ENCODE measurements at places on chromosomes 1 and 21.

DNA sequence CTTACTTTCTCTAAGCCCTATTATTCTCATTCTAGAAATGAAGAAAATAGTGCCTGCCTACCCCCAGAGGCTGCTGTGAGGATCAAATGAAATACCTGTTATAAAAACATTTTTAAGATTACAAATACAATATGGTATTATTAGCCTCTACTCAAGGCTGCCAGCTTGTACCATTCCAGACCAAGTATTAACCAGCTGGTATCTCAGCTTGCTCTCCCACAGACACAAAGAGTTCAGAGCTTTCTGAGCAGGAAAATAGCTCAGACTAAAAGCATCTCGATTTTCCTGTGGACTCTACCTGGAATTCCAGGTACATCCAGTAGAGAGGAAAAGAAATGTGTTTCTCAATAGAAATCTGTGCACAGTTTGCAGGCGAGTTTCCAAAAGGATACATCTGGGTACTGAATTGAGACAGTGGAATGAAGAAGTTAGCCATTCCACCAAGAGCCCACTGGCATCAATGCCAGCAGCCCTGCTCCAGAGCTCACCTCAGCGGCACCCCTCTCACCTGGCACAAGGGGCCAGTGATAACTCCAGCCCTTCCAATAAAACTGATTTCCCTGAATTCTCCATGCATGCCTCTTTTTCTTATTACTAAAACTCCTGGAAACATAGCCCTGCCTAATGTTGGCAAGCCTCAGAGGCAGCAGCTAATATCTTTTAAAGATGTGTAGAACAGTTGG lies 31.0 kb downstream of the TGFBR3 start:
- no peak for DNase-seq

GRCh38 chr1:86429835-86430234 lies 5.9 kb downstream of the CLCA2 start:
- DNase-seq, result peak; percentile 70

DNA sequence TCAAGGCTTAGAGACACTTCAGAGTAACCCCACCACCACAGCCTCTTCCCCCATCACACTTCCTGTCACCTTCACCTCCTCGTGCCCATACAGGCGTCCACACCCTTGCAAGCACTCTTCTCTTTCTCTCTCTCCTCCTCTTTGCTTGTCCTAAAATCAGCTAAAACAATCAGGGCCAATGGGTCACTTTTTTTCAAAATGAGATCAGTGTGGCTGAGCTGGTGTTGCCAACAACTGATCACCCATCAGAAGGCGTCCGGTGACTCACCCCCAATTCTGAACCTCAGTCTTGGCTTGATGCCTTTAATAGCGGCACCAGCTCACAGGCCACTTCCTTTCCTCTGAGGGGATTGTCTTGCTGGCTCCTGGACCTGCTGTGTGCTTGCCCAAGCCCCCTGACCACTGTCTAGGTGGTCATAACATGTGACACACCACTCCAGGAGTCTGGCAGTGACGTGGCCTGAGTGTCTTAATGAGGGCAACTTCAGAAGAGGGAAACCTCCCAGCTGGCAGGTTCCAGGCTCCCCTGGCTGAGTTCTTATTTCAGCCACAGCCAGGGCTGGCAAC lies 1.6 kb downstream of the DRAXIN start:
- no peak for DNase-seq

DNA sequence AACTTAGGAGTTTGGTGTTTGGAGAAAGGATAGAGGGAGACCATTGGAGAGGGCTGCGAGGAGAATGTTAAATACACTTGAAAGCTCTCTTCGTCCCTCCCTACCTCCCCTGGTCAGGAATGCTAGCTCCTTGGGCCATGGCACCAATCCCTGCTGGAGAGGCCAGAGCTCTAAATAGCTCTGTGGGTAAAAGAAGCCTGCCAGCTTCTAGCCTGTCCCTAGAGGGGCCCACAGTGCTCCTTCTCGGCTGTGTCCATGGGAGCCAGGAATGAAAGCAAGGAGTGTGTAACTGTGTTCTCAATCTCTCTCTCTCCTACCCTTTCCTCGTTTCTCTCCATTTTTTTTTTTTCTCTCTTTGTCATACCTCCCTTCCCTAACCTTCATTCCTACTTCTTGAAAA lies at the start of gene CCDC190:
CCDC190 (minus strand) TSS at position 75 of the 400 bp plus-strand sequence. CDS start 1,529 bp downstream, outside the sequence.
- DNase-seq, result no peak

GRCh38 chr1:203828002-203828401 lies 32.6 kb downstream of the ZBED6 start:
- DNase-seq, result no peak

- no peak for DNase-seq
Measured at GRCh38 chr1:230940848-230941247, 37.8 kb downstream of the TTC13 start.

- no peak for DNase-seq
Measured at GRCh38 chr1:44045064-44045463, 13.8 kb upstream of the SLC6A9 start.

GRCh38 chr1:1286313-1287261 lies 6.4 kb downstream of the SCNN1D start:
- no peak for DNase-seq

DNA sequence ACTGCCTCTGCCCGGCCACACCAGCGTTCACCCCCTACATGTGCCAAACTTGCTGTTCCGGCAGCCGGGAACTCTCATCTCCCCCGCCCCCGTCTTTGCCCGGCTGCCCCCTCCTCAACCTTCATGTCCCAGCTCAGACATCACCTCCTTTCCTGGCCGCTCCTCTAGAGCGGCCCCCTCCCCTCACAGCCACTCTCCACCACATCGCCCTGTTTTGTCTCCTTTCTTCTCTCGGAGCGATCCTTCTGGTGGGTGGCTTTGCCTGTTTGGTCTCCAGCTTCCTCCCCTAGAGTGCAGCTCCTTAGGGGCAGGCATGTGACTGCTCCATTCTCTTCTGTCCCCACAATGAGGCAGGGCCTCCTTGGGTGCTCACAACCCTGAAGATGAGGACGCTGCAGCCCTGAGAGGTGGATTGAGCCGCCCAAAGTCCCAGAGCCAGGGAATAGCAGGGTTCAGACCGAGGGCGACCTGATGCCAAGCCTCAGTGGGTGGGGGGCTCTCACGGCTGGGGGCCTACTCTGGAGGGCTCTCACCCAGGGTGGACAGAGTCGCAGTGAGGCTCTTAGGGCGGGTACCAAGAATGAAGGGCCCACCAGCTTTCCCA lies 44.9 kb upstream of the ECE1 start:
- DNase-seq, result no peak

- no peak for DNase-seq
Measured at GRCh38 chr1:67348586-67349252, 41.0 kb downstream of the IL12RB2 start.

- no peak for DNase-seq
Measured at GRCh38 chr1:42002220-42002619, 83.5 kb upstream of the HIVEP3 start.

DNA sequence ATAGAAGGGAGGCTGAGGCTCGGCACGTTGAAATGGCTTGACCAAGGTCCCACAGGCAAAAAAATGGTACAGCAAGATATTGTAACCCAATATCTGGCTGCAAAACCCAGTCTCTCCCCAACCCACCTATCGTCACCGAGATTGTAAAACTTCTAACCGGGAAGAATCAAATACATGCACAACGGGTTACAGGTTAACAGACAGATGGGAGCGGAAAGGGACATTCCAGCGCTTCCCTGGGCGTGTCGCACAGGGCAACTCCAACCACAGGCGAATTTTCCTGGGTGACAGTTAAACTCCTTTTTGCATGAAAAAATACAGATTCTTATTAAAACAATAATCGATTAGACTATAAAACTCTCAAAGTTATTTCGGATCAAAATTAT lies 31.8 kb upstream of the JUN start:
- no peak for DNase-seq

DNA sequence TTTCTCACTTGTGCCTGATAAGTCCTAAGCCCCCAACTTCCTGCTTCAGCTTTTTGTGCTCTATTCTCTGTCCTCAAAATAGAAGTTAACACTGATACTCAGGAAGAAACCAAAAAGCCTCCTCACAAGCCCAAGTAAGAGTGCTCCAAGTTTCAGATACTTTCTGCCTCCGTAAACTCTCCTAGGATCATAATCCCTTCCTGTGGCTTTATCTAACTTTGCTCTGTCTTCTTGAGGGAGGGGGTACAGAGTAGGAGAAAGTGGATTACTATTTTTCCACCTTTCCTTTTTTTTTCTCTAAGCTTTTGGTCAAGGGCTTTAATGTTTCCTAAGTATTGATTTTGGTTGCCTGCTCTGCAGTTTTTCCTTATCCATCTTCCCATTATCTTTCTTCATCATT lies 54.6 kb downstream of the DPH5 start:
- DNase-seq, result no peak

DNA sequence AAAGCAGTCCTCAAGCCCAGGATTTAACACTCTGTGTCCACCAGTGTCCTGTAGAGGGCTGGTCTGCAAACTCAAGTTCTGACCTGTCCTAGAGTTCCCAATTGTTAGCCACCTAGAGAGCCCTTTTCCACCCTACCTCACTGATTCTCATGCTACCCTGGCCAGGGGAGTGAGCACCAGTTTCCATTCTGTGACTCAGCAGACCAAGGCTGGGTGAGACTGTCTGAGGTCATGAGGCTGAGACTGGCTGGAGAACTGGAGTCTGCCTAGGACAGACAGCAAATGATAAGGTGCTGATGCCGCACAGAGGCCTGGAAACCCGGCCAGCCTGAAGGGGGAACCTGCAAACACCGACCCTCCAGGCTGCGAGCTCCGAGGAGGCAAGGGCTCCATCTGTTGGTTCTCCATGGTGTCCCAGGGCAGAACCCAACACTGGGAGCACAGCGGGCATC lies 13.7 kb downstream of the GLIS1 start:
- no peak for DNase-seq

- DNase-seq, result no peak
Measured at GRCh38 chr1:153384958-153385580, 5.8 kb downstream of the S100A8 start.

DNA sequence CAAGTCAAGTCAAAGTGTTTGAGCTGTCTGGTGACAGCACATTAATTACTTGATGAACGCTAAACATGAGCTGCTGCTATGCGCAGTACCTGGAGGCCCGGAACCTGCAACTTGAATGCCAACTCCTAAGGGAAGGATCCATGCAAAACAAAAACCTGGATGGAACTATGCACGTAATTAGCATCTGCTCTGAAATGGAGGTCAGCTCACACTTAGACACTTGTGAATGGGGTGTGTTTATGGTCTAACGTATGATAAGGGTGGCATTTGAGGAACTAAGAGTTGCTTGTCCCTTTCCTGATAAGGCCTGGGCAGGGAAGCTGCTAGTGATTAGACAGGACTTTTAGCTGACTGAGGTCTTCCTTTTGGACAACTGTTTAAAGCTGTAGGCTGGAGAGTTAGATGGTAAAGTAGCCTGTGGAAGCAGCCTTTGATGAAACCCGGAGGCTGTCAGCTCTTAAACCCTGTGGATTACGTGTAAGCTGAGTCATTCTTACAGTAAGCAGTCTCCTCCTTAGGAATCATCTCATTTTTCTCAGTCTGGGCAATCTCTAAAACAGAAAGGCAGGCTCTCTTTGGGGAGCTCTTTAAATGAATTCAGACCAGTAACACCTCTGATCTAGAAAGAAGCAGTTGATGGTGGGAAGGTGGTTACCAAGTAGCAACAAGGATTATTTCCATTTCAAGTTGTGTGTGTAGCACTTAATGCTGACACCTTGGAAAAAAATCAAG lies 6.8 kb downstream of the TENT5C start:
- DNase-seq, result peak; percentile 97

GRCh38 chr1:199447906-199448305 lies 579.6 kb upstream of the NR5A2 start:
- no peak for DNase-seq

DNA sequence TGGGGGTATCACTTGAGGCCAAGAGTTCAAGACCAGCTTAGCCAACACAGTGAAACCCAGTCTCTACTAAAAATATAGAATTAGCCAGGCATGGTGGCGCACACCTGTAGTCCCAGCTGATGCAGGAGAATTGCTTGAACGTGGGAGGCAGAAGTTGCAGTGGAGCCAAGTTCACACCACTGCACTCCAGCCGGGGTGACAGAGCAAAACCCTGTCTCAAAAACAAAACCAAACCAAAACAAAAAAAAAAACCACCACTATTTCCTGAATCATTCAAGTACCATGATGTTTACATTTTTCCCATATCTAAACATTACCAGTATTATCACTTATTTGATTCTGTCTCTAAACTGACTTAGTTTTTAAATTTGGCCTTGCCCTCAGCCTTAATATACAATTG lies 29.5 kb downstream of the TUT4 start:
- DNase-seq, result no peak

DNA sequence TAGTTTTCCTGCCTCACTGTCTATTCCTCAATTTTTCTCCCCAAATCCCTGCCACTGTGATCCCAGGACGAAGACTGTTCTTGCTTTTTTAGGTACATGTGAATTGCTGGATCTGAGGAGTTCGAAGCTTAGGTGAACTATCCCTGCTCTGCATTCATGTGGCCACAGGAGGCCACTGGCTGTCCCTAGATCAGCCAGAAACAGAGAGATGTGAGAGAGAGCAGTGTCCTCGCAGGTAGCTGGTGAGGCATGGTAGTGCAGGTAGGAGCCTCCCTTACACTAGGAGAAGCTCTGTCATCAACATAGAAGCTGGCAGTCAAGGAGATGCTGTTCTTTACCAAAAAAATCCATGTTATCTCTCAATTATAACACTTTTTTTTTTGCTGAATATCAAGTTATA lies 71.5 kb downstream of the USP24 start:
- DNase-seq, result no peak

DNA sequence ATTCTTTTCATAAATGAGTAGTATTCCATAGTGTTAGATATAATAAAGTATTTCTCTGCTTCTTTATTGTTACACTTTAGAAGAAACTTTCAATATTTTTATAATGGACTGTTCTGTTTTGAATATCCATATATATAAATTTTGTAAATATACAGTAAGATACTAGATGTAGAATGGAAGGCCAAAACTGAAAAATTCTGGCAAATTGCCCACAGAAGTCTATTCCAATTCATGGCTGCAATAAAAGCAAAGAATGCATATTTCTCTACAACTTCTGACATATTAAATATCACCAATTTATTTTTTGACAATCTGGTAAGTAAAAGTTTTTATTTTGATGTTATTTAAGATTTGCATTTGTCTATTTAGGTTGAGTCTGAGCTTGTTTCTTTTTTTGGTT lies 532.5 kb downstream of the NCAM2 start:
- DNase-seq, result no peak

GRCh38 chr1:52233463-52233862 lies 91.6 kb downstream of the ZFYVE9 start:
- DNase-seq, result no peak

- DNase-seq, result peak; percentile 90
Measured at GRCh38 chr1:37595440-37596181, at the start of gene GNL2. Gene GNL2, minus strand, starts transcription at chr1:37595937. Its CDS starts 115 bp downstream, at chr1:37595822.
